Stimulated activated naive CD4-positive, alpha-beta T cell (primary cell): ENCODE measurements at places on chromosomes 5 and 9.

DNA sequence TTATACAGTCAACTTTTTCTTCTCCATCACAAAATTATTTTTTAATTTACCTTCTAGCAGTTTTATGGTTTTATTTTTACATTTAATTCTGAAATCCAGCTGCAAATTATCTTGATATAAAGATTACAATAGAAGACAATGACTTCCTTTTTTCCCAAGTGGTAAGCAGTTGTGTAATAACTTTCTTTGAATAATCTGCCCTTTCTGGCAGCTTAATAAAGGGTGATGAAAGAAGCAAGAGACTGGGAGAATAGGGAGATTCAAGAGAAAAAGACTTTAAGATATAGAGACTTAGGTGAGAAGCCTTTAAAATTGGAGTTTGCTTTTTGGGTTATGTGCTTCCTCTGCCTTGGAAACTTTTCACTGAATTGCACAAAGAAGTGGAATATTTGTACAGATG, 100.4 kb upstream of the FREM1 start:
- no peak for DNase-seq

GRCh38 chr9:114430457-114430856, 42.7 kb upstream of the AKNA start:
- no peak for DNase-seq

GRCh38 chr9:92607088-92607487, 62.8 kb downstream of the IPPK start:
- DNase-seq: no peak

DNA sequence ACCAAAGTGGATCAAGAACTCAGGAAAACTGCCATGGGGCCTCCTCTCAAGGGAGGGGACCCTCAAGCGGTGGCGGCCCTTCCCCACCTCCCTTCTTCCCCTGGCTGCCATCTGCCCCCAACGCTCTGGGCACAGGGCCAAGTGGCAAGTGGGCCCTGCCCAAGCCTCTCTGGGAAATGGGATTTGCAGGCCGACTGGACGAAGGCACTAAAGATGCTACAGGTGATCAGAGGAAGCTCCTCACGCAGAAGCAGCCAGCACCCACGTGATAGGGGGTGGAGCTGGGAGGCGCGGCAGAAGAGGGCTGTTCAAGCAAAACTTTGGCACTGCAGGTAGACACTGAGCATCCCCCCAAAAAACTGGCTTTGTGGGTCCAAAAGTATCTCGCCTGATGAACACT, 52.7 kb upstream of the UBTD2 start:
- no peak for DNase-seq

- DNase-seq: no peak
Measured at GRCh38 chr5:88556406-88556805, 287.8 kb upstream of the TMEM161B start.

- no peak for DNase-seq
Measured at GRCh38 chr9:93415176-93415690, 36.3 kb upstream of the FAM120A start.

DNA sequence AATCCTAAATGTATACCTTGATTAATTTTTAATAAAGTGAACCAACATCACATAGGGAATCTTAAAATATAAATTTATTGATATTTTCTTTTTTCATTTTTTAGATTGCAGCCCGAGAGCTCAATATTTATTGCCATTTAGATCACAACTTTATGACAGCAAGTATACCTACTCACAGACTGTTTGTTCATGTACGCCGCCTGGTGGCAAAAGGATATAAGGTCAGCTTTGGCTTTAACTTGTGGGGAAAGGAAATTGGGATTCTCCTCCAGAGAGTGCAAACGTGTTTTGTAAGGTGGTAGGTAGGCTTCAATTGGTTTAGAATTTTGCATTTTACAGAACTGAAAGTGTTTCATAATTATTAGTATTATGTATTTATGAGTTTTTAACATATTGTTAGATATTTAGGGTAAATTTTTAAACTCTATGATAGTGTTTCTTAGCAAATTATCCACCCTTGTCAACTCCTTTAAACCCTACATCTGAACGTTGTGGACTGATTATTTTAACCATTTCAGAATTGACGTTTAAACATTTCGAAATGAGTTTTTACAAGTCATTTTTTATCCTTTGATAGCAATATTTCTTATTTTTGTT, 17.5 kb upstream of the DHFR start:
- DNase-seq: peak; percentile 56

GRCh38 chr5:923281-923873, 30.7 kb downstream of the TRIP13 start:
- peak; percentile 63 for DNase-seq

DNA sequence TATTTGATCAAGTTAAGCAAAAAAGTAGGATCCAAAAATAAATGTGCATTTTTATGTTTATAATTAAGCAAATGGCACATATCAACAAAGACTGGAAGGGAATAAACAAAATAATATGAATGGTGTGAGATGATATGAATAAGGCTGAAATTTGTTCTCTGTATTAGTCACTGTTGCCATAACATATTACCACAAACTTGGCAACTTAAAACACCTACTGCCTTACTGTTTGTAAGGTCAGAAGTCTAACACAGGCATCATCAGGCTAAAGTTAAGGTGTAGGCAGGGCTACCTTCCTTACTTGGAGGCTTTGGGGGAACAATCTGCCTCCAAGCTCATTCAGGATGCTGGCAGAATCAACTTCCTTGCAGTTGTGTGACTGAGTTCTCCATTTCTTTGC, 19.3 kb downstream of the PGGT1B start:
- DNase-seq: no peak

- DNase-seq: no peak
Measured at GRCh38 chr9:83183621-83184020, 120.7 kb upstream of the RASEF start.

DNA sequence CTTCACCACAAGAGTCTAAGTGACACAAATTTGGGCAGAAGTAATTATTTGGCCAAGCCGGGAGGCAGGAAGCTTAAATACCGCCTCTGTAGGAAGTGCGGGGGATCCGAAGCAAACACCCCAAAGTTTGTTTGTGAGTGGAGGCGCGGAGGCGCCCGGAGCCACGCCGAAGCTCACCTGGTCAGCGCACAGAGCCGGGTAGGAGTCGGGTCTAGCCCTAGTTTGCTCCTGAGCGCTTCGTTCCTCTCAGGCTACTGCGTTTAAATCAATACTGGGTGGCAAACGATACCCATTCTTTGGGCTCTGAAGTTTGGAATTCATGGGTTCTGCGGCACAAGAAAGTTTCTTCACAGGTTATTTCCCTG, 855 bp downstream of the MCC start:
- DNase-seq: no peak

DNA sequence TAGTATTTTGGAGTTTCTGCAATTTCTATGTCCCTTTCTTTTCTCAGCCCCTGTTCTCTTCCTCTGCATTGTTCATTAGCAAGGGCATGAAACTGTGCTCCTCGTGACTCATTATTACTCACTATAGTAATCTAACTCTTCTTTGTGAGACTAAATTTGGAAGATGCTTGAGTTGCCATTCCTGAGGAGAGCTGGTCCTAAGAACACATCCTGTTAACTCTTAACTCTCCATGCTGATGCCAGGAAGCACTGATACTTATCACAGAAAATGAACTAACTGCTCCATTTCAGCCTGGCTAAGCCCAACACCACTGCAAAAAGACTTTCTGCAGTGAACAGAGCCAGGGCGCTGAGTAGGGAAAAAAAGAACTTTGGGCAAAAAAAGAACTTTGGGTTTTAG, 10.6 kb upstream of the CSNK1A1 start:
- DNase-seq: no peak

DNA sequence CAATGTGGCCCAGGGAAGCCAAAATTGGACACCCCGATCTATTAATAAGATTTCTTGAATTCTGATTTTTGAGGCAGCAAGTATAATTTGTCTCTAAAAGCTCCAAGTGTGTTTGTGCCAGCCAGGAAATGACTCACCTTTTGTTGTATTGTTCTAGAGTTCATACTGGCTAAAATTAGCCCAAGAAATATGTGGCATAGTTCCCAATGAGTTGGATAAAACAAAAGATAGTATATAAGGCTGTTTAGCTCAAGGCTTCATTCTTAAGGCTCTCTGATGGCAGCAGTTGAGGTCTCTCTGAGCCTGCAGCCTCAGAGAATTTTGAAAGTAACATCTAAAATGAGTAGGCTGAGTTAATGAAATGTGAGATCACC, 21.6 kb downstream of the HMGXB3 start:
- DNase-seq: no peak

- DNase-seq: no peak
Measured at GRCh38 chr9:17852108-17852507, 273.2 kb downstream of the SH3GL2 start.

GRCh38 chr9:38336341-38336740, 56.2 kb upstream of the ALDH1B1 start:
- no peak for DNase-seq

DNA sequence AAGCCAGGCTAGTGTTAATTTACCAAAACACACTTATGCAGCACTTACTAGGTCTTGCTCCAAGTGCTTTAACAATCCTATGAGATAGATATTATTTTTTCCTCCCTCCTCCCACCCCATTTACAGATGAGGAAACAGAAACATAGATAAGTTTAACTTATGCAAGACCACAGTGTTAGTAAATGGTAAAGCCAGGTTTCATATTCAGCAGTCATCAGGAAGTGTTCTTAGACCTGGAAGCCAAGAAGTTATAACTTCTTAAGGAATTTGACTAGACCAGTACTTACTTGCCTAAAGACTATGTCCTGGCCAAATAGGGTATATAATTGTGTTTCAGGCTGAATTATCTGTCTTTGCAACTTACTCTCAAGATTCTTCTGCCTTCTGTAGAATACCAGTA, 15.9 kb downstream of the ABHD17B start:
- no peak for DNase-seq

DNA sequence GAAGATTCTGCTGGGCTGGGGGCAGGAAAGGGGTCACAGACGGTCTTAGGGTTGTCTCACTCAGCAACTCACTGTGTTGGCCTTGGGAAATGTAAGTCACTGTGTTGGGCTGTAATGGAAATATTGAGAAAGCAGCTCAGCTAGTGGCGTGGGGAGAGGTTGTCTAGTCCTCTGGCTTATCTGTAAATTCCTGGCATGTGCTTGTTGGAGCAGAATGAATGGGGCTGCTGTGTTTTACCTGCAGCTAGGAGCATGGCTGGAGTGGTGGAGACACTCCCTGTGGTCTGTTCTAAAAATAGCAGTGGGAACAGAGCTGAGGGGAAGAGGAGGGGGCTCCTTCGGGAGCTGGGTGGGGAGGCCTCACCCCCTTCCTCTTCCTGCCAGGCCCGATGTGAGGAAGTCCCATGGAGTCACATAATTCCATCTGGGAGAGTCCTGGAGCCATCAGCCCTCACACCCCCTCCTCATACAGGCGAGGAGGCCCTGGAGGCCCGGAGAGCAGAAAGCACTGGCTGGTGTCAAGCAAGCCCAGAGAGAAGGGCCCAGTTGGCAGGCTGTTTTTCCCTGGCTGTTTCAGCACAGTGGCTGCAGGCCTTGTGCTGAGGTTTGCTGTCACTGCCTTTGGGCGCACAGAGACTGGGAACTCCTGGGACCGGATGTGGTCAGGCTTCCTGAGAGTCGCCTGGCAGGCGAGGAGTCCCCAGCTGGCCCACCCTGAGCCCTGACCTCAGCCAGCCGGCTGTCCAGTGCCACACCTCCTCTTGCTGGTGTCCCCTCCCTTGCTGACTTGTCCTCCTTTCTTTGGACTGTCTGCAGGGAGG, 84.9 kb downstream of the RGS3 start:
- no peak for DNase-seq

DNA sequence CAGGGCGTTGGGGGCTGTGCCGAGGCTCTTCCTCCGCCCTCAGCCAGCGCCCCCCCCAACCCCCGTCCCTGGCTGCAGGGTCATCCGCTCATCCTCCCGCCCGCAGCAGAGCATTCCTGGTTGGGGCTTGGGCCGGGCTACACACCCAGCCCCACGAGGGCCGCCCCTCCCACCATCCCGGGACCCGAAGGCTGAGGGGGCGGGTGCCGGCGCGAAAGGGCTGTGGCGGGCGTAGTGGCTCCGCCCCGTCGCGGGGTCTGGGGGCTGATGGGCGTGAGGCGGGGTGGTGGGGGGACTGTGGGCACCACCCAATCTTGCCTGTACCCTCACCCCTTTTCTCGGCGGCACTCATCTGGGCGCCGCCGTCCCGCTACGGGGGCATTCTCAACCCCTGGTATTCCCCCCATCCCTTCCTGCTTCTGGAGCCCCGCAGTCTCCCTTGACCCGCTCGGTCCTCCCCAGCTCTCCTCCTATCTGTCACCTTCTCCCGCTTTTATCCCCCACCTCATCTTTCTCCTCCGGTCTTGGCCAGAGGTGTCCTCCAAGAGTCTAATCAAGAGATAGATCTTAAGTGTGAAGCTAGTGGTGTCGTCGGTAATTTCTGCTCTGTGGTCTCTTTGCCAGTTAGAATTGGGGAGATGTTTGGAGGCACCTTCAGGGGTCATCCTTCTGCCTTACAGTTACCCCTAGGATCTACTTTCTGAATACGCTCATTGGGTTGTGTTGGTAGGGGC, 1.6 kb downstream of the FER start:
- peak; percentile 31 for DNase-seq

GRCh38 chr5:61657686-61658085, 325.6 kb downstream of the ZSWIM6 start:
- no peak for DNase-seq
